ENCODE measurements at places on chromosomes 7 and 10.

DNA sequence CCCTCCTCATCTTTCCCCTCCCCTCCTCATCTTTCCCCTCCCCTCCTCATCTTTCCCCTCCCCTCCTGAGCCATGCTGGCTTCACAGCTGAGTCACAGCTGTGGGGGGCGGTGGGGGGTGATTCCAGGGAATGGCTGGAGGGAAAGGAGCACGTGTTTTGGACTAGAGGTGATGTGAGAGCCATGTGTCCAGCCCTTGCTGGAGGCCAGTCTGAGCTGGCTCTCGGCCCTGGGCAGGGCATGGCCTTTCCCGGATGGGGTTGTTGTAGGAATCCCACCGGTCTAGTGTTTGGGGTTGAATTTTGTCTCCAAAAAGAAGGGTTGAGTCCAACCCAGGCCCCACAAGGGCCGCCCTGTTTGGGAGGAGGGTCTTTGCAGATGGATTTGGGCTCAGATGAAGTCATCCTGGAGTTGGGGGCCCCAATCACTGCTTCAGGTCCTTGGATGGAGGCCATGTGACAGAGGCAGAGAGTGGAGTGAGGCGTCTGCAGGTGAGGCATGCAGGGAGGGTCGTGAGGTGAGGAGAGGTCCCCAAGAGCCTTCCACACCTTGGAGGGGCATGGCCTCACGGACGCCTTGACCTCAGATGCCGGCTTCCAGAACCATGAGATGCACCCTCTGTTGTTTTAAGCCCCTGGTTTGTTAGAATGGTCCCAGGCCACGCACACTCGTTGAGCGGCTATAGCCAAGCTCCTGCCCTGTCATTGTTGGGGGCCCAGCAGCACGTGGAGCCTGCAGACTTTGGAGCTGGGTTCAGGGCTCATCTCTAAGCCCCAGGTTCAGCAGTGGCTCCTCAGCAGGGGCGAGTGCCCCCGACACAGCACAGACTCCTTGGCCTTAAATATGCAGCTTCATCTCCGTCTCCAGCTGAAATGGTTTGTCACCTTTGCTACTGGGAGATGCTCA is 101.6 kb downstream of the DNAJB6 start:
- no peaks in the 10 kb centered on the region for H3K36me3 ChIP-seq
- H3K4me3 ChIP-seq = no peak overlapping the region
- no peaks in the 10 kb centered on the region for H3K4me1 ChIP-seq
- no peak for DNase-seq
- no peak overlapping the region for H3K27ac ChIP-seq

GRCh38 chr7:41942468-41943093 is 239.7 kb upstream of the INHBA start:
- H3K27ac ChIP-seq = no peak overlapping the region
- no peak for DNase-seq
- H3K27me3 ChIP-seq = peaks cover 41% of the 10 kb centered on the region
- peaks cover 12% of the 10 kb centered on the region for H3K4me1 ChIP-seq
- H3K36me3 ChIP-seq = no peaks in the 10 kb centered on the region

- H3K27me3 ChIP-seq = no peaks in the 10 kb centered on the region
- no peak for DNase-seq
- H3K4me1 ChIP-seq = peaks cover 69% of the 10 kb centered on the region
- H3K4me3 ChIP-seq = no peak overlapping the region
Observed at GRCh38 chr7:106278695-106279094, 6.1 kb downstream of the NAMPT start.

DNA sequence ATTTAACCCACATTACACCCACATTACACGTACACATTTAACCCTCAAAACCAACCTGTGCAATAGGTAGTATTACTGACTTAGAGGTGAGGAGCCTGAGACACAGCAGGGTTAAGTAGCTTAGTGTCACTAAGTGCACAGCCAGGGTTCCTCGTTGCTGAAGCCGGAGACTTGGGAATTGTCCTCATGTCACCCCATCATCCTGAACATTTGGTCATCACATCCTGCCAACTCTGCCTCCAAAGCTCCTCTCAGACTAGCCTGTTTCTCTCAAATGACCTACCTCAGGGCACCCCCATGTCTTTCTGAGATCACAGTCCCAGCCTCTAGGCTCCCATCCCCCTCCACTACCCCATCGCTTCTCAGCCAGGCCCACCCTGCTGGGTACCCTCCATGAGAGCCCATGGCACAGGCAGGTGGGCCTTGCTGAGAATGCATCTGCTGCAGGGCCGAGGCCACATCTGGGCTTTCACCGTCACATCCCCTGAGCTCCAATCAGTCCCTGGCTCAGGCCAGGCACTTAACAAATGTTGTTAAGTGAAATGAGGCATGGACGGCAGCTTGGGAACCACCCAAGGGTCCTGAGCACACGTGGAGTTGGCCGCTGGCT is 21.1 kb upstream of the PCBD1 start:
- no peak overlapping the region for H3K27ac ChIP-seq
- DNase-seq = no peak
- peaks cover 16% of the 10 kb centered on the region for H3K4me1 ChIP-seq
- peaks cover 7% of the 10 kb centered on the region for H3K27me3 ChIP-seq
- no peaks in the 10 kb centered on the region for H3K36me3 ChIP-seq

GRCh38 chr7:10211016-10211415 is 762.7 kb upstream of the PHF14 start:
- no peaks in the 10 kb centered on the region for H3K27me3 ChIP-seq
- DNase-seq = no peak
- H3K36me3 ChIP-seq = no peaks in the 10 kb centered on the region
- H3K4me1 ChIP-seq = peaks cover 14% of the 10 kb centered on the region
- no peak overlapping the region for H3K4me3 ChIP-seq

DNA sequence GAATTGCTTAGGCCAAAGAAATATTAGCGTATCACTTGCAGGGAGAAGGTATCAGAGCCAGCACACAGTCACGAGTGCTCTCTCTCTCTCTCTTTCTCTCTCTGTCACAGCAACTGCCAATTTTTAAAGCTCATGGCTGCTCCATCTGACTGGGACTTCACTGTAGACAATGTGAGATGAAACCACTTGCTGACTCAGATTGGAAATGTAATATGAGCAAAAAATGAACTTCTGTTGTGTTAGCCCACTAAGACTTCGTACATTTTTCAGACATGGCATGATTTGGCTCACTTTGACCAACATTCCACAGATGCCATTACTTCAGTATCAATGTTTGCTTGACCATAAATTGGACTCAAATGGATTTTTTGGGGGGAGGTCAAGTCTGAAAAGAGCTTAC is 68.1 kb downstream of the DGKB start:
- DNase-seq = no peak
- H3K36me3 ChIP-seq = no peaks in the 10 kb centered on the region
- H3K4me3 ChIP-seq = no peak overlapping the region
- peak overlapping the region; percentile 73 for H3K27ac ChIP-seq

GRCh38 chr7:126608339-126608776 is 644.4 kb downstream of the GRM8 start:
- DNase-seq = no peak
- H3K27ac ChIP-seq = no peak overlapping the region
- no peaks in the 10 kb centered on the region for H3K27me3 ChIP-seq
- no peak overlapping the region for H3K4me3 ChIP-seq
- H3K36me3 ChIP-seq = no peaks in the 10 kb centered on the region

- DNase-seq = no peak
- peaks cover 1% of the 10 kb centered on the region for H3K36me3 ChIP-seq
- H3K4me3 ChIP-seq = no peak overlapping the region
- H3K27me3 ChIP-seq = no peaks in the 10 kb centered on the region
- no peak overlapping the region for H3K27ac ChIP-seq
Observed at GRCh38 chr7:155660059-155660757, 15.7 kb downstream of the RBM33 start.

DNA sequence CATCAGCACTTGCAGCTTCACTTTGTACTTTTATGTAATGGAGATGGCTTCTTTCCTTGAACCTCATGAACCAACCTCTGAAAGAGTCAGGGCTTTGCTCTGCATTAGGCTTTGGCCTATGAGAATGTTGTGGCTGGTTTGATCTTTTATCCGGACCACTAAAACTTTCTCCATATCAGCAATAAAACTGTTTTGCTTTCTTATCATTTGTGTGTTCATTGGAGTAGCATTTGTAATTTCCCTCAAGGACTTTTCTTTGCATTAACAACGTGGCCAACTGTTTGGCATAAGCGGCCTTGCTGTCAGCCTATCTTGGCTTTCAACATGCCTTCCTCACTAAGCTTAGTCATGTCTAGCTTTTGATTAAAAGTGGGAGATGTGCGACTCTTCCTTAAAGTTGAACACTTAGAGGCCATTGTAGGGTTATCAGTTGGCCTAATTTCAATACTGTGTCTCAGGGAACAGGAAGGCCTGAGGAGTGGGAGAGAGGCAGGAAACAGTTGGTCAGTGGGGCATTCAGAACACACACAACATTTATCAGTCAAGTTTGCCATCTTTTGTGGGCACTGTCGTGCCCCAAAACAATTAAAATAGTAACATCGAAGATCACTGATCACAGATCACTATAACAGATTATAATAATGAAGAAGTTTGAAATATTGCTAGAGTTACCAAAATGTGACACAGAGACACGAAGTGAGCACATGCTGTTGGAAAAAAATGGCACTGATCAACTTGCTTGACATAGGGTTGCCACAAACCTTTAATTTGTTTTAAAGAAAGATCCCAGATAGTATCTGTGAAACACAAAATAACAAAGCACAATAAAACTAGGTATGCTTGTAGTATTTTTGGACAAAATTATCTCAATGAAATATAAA is 64.7 kb downstream of the NRF1 start:
- DNase-seq = no peak
- no peak overlapping the region for H3K27ac ChIP-seq
- no peak overlapping the region for H3K4me3 ChIP-seq
- H3K36me3 ChIP-seq = peaks cover 80% of the 10 kb centered on the region
- H3K4me1 ChIP-seq = no peaks in the 10 kb centered on the region

DNA sequence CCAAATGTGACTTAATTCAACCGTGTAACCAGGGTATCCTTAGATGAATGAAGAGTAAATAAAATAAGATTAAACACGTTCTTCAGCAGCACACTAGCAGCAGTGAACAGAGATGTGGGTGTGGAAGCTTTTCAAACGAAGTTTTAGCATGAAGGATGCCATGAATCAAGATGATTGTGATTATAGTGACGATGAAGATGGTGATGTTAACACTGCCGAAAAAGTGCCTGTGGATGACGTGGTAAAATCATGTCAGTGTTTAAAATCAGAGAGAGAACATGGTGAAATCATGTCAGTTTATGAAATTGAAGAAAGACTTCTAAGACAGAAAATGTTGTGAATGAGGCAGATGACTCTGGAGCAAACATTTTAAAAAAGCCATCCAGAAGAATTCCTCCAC is 19.2 kb downstream of the LCOR start:
- no peak overlapping the region for H3K4me3 ChIP-seq
- H3K27ac ChIP-seq = peak overlapping the region; percentile 6
- H3K27me3 ChIP-seq = no peaks in the 10 kb centered on the region
- no peak for DNase-seq
- H3K36me3 ChIP-seq = no peaks in the 10 kb centered on the region
- peaks cover 48% of the 10 kb centered on the region for H3K4me1 ChIP-seq

DNA sequence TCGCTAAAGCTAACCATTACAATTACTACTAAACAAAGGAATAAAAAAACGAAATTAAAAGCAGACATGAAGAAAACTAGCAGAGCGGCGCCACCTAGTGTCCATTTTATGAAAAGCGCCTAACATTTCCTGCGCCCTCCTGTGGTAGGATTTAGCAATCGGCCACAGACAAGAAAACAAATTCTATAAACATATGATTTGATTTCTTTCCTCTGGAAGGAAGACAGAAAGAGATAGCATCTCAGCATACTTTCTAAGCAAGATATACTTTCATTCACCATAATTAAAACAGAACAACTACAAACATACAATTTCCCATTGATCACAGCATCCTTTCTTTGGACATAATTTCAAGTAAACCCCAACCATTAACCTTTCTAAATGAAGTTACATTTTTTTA is 337.7 kb upstream of the NPVF start:
- no peak overlapping the region for H3K4me3 ChIP-seq
- peaks cover 5% of the 10 kb centered on the region for H3K4me1 ChIP-seq
- H3K27ac ChIP-seq = no peak overlapping the region
- DNase-seq = no peak

DNA sequence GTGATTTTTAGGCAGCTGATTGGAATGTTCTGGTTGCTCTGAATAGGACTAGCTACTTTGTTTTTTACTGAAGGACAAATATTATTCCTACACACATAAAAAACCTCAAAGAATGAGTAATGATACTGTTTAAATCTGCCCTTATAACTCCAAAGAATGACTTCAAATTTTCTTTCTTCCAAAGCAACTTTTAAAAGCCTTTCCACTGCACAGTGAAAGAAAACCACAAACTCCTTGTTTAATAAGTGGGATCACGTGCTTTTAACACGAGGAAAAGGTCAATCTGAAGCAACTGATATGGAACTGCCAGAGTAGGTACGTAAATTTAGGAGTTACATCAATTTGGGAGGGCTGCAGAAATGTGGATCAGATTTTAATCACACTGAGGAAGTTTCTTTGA is 8.0 kb upstream of the PRKCQ start:
- no peaks in the 10 kb centered on the region for H3K4me1 ChIP-seq
- no peak overlapping the region for H3K4me3 ChIP-seq
- DNase-seq = no peak
- H3K36me3 ChIP-seq = no peaks in the 10 kb centered on the region

DNA sequence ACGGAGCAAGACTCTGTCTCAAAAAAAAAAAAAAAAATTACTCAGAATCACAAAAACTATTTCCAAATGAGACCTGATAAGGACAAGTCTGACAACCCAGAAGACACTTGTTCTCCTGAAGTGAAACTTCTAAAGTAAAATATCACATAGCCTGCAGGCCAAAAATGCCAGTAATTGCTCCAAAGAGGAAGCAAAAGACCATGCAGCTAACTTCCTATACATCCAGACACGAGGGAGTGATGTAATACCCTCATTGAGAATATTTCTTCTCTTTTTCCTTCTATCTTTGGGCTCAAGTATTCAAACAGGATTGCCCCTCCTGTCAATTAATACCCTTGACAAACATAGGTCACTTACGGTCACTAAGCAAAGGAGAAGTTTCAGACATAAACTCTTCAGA is 31.2 kb downstream of the ARMH3 start:
- H3K4me3 ChIP-seq = no peak overlapping the region
- peaks cover 99% of the 10 kb centered on the region for H3K36me3 ChIP-seq
- no peak for DNase-seq
- H3K27me3 ChIP-seq = no peaks in the 10 kb centered on the region
- H3K27ac ChIP-seq = no peak overlapping the region

DNA sequence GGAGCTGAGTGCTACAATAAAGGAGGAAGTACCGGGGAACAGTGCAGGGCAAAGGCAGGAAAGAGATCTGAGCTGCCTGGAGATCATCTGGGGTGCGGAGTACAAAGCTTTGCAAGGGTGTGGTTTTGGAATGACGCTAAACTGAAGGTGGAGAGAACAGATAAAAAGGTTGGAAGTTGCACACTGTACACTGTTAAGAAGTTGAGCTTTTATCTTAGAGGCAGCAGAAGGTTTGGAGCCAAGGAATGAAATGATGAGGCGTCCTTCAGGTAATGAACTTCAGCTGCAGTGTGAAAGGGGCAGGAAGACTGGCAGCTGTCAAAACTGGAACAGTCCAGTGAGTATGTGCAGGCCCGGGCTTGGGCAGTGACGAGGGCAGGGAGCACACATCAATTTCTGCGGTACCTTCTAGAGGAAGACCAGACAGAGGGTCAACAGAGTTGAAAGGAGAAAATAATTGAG is 7.2 kb upstream of the ANKRD61 start:
- H3K4me1 ChIP-seq = peaks cover 21% of the 10 kb centered on the region
- DNase-seq = no peak
- no peaks in the 10 kb centered on the region for H3K27me3 ChIP-seq
- H3K4me3 ChIP-seq = no peak overlapping the region
